ELF-1 (cell line): ENCODE measurements at places on chromosomes 12 and 14.

- DNase-seq: no peak
Observed at GRCh38 chr12:88432531-88433490, 147.5 kb downstream of the KITLG start.

GRCh38 chr14:51507906-51508511, 143.7 kb upstream of the FRMD6 start:
- no peak for DNase-seq

DNA sequence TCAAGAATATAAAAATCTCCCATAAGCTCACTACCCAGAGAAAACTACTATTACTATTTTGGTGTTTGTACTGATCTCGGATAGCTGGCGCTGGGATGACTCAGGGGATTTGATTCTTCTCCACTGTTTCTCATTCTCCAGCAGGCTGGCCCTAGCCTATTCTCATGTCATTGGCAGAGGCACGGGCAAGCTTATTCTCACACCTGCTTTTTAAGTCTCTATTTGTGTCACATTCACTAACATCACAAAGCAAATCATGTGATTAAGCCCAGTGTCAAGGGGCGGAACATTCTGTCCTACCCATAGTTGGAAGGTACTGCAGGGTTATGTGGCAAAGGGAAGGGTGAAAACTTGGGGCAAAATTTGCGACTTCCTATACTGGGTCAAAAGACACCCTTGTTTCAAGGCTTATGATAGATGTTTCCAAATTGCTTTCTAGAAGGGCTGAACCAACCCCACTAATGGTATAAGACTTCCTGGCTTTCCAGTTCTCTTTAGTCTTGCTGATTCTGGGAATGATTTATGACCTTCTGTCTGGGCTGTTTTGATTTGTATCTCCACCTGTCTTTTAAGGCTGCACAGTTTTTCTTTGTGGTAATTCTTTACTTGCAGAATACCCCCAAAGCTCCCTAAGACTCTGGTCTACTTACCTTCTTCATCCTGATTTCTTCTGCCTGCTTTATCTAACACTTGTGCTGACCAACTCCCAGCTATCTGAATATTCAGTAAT, 406.4 kb downstream of the NRXN3 start:
- no peak for DNase-seq

DNA sequence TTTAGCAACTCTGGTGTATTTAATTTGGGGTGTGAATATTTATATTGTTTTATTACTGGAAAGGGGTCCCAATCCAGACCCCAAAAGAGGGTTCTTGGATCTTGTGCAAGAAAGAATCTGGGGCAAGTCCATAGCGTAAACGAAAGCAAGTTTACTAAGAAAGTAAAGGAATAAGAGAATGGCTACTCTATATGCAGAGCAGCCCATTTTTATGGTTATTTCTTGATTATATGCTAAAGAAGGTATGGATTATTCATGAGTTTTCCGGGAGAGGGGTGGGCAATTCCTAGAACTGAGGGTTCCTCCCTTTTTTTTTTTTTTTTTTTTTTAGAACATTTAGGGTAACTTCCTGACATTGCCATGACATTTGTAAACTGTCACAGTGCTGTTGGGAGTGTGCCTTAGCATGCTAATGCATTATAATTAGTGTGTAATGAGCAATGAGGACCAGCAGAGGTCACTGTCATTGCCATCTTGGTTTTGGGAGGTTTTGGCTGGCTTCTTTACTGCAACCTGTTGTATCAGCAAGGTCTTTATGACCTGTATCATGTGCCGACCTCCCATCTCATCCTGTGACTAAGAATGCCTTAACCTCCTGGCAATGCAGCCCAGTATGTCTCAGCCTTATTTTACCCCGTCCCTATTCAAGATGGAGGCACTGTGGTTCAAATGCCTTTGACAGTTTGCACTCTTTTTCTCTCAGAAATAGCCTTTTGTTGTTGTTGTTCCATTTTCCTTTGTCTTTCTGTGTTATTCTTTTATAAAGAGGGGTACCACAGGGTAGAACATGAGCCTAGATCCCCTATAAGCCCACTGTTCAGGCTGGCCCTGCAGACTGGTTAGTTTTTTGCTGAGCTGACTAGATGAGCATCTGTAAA, 75.5 kb upstream of the DCD start:
- DNase-seq: peak; percentile 32

GRCh38 chr12:124434354-124434753, 133.1 kb downstream of the NCOR2 start:
- peak; percentile 57 for DNase-seq

- no peak for DNase-seq
Observed at GRCh38 chr12:49890096-49890461, 13.6 kb downstream of the FAIM2 start.

DNA sequence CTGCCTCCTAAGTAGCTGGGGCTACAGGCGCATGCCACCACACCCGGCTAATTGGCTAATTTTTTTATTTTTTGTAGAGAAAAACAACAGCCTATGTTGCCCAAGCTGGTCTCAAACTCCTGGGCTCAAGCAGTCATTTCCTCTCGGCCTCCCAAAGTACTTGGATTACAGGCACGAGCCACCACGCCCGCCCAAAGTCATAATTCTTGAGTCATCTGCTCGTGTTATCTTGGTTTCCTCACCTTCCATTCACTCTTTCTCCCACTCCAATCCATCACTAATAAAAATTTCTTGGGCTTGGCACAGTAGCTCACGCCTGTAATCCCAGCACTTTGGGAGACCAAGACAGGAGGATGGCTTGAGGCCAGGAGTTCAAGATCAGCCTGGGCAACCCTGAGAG, 32.0 kb downstream of the ITGA7 start:
- DNase-seq: no peak

DNA sequence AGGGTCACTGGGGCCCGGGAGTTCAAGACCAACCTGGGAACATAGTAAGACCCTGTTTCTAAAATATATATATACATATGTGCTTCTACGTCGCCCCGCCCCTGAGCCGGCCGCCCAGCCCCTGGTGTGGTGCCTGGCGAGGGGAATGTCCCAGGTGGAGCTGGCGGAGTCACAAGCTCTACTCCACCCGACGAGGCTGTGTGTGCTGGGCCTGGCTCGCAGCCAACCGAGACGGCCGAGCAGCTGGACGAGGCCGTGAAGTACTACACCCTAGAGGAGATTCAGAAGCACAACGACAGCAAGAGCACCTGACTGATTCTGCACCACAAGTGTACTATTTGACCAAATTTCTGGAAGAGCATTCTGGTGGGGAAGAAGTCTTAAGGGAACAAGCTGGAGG, 22.1 kb upstream of the ITPK1 start:
- DNase-seq: no peak

- DNase-seq: no peak
Observed at GRCh38 chr14:69672356-69672755, 61.0 kb downstream of the SUSD6 start.

- no peak for DNase-seq
Observed at GRCh38 chr12:100463661-100464060, 10.0 kb upstream of the NR1H4 start.

GRCh38 chr12:71731439-71732356, 23.0 kb upstream of the RAB21 start:
- DNase-seq: peak; percentile 50

- no peak for DNase-seq
Observed at GRCh38 chr12:25422241-25422640, 130.8 kb downstream of the LMNTD1 start.

DNA sequence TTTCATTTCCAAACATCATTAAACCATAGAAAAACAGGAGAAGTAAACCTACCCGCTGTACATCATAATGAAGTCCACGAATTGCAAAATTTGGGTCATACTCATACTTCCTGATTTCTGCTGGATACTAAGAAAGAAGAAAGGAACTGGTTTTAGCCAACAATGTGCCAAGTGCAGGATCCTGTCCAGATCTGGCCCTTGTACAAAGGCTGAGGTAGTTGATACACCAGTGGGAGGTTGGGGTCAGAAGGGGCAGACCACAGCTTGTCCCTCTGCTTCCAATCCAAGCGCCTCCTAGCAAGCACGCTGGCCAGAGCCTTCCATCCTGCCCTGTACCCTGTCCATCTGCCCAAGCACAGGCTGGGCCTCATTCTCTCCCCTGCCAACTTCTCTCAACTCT, 34.2 kb downstream of the NT5DC3 start:
- DNase-seq: no peak

DNA sequence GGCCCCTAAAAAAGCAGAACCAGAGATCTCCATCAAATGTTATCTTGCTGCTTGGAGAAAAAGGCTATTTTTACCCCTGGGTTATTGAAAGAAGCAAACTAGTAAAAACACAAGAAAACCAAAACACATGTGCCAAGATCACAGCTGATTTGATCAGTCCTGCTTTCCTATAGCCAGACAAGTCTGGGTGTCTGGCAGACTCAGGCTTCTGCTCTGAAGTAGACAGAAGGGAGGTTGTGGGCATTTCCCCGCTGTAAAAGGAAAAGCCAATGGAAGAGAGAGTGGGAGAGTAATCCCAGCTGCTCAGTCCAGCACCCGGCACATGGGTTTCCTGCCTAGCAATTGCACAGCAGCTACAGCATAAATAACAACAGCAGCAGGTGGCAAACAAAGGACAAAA, 177.9 kb downstream of the PHLDA1 start:
- DNase-seq: no peak

DNA sequence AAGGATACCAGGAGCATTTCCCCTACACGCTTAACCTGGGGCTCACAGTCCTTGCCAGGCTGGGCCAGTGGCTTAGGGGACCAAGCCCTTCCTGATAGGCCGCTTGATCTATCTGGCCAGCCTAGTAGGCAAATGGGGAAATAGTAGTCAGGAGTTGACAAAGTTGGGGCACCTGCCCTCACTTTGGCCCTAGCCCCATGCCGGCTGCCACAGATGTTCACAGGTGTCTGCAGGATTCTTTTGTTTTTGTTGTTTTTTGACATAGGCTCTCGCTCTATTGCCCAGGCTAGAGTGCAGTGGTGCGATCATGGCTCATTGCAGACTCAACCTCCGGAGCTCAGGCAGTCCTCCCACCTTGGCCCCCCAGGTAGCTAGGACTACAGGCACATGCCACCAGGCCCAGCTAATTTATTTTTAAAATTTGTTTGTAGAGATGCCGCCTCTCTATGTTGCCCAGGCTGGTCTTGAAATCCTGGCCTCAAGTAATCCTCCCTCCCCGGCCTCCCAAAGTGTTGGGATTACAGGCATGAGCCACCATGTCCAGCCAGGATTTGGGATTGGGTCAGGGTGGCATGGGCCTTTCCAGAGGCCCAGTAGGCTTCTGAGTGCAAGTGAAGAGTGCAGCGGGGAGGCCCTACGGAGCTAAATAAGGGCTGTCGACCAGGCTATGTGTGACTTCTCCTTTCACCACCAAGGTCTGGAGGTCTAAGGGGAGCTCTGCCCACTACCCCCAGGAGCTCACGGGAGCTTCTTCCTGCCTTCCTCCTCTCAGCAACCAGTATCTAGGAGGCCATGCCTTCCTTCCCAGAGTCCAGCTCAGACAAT, 15.5 kb upstream of the HDAC7 start:
- DNase-seq: no peak

DNA sequence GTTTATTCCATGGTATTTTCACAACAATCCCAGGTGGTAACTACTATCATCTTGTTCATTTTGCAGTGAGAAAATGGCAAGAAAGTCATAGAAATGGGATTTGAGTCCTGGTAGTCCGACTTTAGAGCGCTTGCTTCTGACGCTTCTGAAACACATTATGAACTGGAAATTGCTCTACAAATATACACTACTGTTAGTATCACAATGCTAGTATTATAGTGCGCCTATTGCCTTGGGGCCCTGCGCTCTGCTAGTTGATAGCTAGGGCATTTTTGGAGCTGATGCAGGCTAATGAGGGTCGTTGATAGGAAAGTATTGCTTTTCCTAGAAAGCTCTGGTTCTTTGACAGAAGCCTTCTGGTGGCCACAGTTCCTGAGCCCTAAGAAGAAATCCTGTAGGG, 61.0 kb downstream of the ETV6 start:
- no peak for DNase-seq

- DNase-seq: no peak
Observed at GRCh38 chr12:103282124-103282523, 213.6 kb downstream of the C12orf42 start.

DNA sequence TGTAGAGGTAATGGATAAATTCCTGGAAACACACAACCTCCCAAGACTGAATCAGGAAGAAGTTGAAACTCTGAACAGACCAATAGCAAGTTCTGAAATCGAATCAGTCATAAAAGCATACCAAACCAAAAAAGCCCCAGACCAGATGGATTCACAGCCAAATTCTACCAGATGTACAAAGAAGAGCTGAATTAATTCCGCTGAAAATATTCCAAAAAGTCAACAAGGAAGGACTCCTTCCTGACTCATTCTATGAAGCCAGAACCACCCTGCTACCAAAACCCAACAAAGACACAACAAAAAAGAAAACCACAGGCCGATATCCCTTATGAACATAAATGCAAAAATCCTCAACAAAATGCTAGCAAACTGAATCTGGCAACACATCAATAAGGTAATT, 81.5 kb downstream of the SLC38A4 start:
- no peak for DNase-seq

- no peak for DNase-seq
Observed at GRCh38 chr12:20011200-20011599, 357.1 kb upstream of the PDE3A start.

GRCh38 chr12:103671367-103671766, 84.3 kb downstream of the STAB2 start:
- no peak for DNase-seq

- no peak for DNase-seq
Observed at GRCh38 chr14:33972583-33973081, 21.8 kb upstream of the EGLN3 start.

GRCh38 chr12:127125607-127126259, 1141.2 kb upstream of the TMEM132C start:
- no peak for DNase-seq

- DNase-seq: no peak
Observed at GRCh38 chr12:63927511-63927910, 83.0 kb downstream of the SRGAP1 start.

- no peak for DNase-seq
Observed at GRCh38 chr14:26599291-26599690, 1.5 kb upstream of the NOVA1 start.

- DNase-seq: no peak
Observed at GRCh38 chr12:106106061-106106566, 32.6 kb downstream of the NUAK1 start.

DNA sequence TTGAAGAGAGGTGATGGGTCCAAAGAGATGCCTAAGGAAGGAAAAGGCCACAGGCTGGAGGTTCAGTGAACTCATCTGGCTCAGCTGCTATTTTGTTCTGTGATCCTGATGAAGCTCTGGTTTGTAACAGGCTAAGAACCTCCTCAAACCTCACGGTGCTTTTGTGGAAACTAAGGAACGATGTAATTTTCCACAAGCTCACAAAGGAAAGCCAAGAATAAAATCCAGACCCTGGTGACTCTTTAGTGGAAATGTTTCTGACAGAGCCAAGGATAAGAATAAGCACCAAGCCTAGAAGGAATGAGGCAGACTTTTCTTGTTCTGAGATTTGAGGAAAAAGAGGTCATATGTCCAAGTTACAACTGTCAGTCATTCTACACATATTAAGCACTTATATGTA, 93.6 kb downstream of the SLC24A4 start:
- no peak for DNase-seq
